IMR-90 (cell line): ENCODE measurements at places on chromosomes 12 and 14.

DNA sequence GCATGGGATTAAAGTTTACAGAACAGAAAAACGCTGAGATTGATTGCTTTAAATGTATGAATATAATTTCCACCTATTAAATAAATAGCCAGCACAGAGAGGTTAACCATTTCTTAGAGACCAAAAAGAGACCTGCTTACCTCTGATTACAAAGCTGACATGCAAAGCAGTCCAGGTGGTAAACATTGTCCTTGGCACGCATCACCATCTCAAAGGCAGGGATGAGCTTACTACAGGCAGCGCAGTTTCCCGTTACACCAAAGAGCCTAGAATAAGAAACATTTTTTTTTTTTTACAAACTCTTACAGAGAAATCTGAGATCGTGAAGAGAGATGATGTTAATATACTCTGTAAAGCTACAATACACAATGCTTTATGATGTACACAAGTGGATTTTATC, 45.7 kb downstream of the LMO3 start:
- no peak for DNase-seq

DNA sequence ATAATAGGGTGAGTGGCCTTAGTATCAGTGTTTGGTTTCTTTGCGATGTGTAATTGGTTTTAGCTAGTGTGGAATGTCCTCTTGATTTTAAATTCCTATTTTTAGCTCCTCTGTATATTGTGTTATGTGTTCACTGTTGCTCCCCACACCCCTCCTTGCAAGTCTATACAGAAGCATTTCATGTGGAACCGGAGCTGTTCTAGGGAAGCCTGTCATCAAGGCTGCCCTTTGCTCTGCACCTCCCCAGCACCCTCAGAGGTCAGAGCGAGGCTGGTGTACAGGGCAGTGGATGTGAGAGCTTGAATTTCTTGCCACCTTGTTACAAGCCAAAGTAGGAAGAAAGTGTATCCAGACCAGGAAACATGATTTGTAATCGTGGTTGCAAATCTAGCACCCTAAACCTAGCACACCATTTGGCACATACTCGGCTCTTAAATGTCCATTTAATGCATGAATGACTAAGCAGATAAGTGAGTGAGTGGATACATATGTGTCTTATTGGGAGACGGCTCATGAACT, 376.8 kb downstream of the RGS6 start:
- no peak for DNase-seq

DNA sequence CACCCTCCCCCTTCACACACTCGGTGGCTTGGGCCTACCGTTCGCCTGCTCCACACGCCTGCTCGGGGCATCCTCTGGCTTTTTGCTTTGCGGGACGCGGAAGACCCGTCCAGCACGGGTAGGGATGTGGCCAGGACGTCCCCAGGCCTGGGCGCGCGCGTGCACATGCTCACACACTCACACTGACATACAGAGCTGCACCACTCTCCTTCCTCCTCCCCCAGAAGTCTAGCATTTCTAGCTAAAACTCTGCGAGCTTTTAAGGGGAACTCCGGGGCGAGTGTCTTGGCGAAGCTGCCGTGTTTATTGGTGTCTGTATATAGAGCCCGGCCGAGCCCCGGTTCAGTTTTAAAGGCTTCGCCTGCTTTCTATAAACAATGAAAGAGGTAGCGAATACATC, 5.0 kb downstream of the TBX5 start:
- peak; percentile 96 for DNase-seq

- no peak for DNase-seq
Measured at GRCh38 chr14:22476005-22476751, 112.8 kb downstream of the DAD1 start.

DNA sequence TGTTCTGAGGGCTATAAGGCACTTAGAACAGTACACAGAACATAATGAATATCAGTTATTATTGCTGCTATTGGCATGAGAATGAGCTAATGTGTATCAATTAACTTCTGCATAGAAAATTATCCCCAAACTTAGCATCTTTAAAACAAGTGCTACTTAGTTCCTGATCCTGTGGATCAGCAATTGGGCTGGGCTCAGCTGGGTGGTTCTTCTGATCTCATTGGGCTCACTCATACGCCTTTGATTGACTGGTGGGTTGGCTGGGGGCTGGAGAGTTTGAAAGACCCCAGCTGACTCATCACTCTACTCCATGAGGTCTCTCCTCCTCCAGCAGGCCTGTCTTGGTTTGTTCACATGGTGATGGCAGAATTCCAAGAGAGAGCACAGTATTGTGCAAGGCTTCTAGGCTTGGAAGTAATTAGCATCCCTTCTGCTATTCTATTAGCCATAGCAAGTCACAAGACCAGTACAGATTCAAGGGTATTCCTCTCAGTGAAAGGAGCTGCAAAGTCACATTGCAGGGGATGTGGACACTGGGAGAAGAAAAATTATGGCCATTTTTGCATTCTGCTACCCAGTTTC, 27.2 kb upstream of the HSPB8 start:
- DNase-seq, result no peak

DNA sequence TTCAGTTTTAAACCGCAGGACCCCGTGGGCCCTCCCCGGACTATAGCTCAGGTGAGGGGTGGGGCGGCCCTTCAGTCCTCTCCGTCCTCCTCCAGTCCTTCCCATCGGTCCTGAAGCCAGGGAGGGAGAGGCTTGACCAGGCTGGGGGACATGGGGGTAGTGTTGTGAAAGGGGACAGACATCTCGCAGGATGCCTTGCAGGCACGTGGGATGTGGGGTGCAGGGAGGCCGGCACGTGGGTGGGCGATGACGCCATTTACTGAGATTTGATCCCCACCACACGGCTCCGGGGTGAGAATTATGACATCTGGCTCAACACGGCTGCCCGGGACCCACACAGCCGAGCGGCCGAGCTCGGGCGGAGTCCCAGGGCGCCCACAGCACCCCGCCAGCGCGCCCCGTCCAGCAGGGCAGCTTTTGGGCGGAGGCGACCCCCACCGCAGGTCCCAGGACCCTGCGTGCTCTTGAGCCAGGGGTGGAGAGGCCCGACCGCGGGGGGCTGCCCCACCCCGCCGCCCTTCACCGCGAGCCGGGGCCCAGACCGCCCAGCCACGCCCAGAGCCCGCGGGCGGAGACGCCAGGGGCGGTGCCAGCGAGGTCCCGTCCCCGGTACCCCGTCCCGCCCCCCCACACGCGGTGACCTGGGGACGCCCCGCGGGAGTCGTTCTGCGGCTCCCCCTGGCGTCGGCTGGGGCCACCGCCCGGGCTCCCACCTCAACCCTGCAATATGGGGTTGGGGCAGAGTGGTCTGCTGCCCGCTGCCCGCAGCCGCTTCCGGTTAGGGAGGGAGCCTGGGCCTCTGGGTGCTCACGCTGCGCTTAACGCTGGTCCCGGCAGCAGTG, 3.3 kb upstream of the EXOC3L4 start:
- DNase-seq, result peak; percentile 47

DNA sequence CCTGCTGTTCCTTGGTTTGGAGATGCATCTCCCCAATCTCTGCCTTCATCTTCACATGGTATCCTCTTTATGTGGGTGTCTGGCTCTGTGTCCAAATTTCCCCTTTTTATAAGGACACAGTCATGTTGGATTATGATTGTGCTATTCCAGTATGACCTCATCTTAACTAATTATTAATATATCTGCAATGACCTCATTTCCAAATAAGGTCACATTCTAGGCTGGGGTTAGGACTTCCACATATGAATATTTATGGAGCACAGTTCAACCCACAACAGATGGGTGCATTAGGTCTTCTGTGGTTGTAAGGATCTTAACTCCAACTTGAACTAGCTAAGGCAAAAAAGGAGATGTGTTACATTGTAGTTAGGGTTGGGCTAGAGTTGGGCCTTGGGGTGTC, 69.4 kb downstream of the ADCK1 start:
- DNase-seq, result no peak

GRCh38 chr14:65783101-65783500, 370.6 kb downstream of the FUT8 start:
- DNase-seq, result no peak

DNA sequence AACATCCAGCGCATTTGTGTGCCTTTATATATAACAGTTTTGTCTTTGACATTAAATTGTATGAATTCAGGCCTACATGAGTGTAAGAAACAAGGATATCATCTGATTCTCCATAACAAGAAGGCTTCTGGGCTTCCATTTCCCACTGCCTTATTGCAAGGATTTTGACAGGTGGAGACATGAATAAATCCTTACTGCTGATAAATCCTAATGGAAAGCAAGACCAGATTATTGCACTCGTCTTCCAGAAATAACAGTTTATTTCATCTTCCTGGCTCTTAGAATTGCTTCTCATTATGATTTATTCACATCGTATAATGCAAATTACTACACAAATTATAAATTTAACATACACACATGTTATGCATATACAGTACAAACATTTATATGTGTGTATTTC, 348.1 kb downstream of the MDGA2 start:
- no peak for DNase-seq

- no peak for DNase-seq
Measured at GRCh38 chr14:36857842-36858445, 196.3 kb downstream of the PAX9 start.

DNA sequence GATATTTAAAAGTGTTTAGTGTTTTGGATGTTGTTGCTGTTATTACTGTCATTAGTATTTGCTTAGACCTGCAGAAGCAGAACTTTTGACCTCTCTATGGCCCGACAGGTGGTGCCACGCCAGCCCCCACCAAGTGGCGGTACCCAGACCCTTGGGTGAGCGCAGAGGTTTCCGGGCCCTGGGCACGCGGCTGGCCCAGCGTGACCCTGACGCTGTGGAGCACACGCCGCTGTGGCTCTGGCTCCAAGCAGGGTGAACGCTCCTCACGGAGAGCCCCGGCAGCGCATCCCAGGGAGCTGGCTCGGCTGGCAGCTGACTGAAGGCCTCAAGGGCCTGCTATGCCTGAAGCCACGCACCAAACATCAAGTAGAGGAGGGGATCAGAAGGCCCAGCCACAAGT, 22.6 kb downstream of the SLC25A47 start:
- DNase-seq, result no peak

DNA sequence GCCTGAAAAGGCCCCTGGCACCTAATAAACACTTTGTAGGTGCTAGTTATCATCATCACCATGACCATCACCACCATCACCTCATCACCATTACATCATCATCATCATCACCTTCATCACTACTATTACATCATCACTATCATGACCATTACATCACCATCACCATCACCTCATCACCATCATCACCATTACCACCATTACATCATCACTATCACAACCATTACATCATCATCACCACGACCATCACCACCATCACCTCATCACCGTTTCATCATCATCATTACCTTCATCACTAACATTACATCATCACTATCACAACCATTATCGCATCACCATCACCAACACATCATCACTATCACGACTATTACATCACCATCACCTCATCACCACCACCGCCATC, 132.8 kb downstream of the RIMBP2 start:
- no peak for DNase-seq

- no peak for DNase-seq
Measured at GRCh38 chr14:70357985-70358384, 1.5 kb downstream of the COX16 start.

DNA sequence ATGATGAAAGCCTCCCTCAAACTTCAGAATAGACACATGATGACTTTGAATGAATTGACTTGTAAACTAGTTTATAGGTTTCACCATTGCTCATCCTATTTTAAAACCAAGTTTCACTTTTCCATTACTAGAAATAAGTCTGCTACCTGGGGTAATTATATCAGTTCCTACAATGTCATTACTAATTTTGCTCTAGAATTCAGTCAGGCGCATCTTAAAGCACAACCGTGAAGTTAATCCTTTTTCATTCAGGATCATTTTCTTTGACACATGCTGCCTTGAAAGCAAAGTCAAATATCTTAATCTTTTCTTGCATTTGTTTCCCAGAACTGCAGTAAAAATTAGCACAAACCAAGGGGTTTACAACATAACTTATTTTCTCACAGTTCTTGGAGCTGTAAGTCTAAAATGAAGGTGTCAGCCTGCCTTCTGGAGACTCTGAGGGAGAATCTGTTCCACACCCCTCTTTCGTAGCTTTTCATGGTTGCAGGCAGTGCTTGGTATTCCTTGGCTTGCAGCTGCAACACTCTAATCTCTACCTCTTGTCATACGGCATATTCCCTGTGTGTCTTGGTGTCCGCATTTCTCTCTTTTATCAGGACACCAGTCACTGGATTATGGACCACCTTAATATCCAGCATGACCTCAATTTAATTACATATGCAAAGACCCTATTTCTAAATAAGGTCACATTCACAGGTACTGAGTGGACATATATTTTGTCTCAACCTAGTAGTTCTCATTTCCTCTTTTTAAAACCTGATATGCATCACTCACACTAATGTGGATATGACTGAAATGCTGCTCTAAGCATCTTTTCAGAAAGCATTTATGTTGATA, 114.3 kb upstream of the PDZRN4 start:
- no peak for DNase-seq

GRCh38 chr12:14157088-14157747, 175.8 kb upstream of the GRIN2B start:
- no peak for DNase-seq
